Lower lobe of right lung (tissue), 2 donors: ENCODE measurements at places on chromosomes 1 and 21.

- DNase-seq: no peak
These were observed 22.2 kb downstream of the SLC25A33 start for GRCh38 chr1:9561429-9561828.

DNA sequence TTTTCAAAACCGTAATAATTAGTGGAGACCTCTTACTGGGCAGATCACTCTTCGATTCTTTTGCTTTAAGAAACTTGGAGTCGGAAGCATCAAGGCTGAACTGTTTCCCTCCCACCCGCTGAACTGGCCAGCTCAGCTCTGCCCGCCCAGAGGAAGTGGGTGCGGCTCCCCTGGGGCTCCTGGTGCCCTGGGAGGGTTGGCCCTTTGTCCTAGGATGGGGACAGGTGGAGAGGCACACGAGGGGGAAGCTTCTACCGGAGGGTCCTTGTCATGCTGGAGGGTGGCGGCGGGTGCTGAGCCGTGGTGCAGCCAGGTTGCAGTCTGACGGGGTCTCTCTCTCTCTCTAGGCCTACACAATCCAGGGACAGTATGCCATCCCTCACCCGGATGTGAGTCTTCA is 64.3 kb upstream of the COL6A1 start:
- no peak for DNase-seq

- no peak for DNase-seq
These were observed 110.1 kb downstream of the ST3GAL3 start for GRCh38 chr1:43817304-43817939.

DNA sequence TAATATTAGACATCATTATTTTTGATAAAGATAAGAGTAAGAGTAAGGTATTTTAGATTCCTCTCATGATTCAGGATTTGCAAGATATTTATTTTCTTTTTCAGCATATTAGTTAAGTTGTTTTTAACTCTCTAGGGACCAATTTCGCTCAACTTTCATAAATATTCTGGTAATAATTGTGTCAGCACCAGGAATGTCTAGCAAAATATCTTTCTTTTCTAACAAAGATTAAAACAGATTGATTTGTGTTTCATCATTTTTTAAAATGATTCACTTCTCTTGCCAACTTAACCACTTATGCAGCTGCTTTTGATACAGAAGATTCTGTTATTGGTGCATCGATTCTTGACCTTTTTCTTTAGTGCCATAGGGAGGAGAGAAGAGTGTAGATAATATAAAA is 172.8 kb upstream of the PTGFR start:
- no peak for DNase-seq

DNA sequence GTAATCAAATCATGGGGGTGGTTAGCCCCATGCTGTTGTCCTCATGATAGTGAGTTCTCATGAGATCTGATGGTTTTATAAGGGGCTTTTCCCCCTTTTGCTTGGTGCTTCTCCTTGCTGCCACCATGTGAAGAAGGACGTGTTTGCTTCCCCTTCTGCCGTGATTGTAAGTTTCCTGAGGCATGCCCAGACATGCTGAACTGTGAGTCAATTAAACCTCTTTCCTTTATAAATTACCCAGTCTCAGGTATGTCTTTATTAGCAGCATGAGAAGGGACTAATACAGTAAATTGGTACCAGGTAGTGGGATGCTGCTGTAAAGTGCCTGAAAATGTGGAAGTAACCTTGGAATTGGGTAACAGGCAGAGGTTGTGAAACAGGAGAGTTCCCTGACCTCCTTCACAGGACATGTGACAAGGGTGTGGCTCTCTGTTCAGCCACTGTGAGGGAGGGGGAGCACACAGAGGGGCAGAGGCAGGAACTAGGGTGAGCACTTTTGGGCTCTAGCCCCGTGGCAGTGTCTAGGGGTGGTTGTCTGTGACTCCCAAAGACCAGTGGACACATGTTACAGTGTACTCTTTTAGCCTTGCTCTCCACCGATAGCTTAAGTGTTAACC is 105.3 kb downstream of the BACH1 start:
- DNase-seq: peak; percentile 60

GRCh38 chr1:206856674-206857464 is 8.6 kb upstream of the IL20 start:
- DNase-seq: no peak

DNA sequence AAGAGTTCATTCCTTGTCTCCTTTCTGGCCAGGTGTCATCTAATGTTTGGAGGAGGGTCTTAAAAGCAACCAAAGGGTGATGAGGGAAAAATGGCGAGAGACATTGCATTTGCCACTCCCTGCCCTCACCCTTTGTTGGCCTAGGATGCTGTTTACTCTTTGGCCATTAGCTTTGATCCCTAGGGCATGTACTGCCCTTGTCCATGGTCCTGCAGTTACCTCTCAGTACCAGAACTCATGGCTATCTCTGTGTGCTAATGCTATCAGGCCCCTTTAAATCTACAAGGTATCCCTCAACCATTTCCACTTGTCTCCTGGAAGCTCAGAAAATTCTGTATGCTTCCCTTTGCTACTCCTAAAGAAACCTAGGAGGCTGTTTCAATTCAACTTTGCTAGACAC is 424.8 kb upstream of the PLXNA2 start:
- DNase-seq: no peak

GRCh38 chr1:24201941-24202440 is 14.9 kb upstream of the IFNLR1 start:
- peak; percentile 70 for DNase-seq

- DNase-seq: no peak
These were observed 16.1 kb upstream of the ALDH4A1 start for GRCh38 chr1:18918417-18918816.

- no peak for DNase-seq
These were observed 2.5 kb downstream of the ITLN2 start for GRCh38 chr1:160952129-160952510.

DNA sequence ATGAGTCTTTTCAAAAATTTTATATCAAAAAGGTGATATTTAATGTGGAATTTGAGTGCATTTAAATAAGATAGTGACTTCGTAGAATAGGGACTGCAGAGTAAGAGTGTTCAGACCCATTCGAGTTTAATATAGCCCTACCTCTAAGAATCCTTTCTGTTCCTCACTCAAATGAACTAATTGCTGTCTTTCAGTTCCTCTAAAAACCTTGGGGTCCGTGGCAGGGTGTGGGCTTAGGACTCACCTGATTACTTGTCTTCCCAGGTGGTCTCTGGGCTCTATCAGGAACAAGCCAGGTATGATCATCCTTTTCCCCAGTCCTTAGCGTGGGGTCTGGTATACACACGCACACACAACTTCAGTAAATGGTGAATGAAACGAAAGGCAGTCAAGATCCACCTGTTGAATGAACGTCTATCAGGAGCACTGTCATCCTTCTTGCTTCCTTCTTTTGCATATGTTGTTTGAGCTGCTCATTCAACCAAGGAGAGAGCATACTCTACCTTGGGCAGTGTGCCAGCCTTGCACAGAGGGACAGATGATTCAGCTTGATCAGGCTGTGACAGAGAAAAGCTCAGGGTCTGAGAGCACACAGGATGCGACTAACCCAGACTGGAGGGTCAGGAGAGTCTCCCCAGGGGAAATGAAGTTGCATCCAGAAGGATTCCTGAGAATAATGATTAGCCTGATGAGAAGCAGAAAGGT is 1.2 kb upstream of the RNF11 start:
- DNase-seq: peak; percentile 70

GRCh38 chr21:32523463-32523862 is 61.9 kb downstream of the TCP10L start:
- DNase-seq: no peak

- DNase-seq: no peak
These were observed 3.1 kb upstream of the FNDC10 start for GRCh38 chr1:1602968-1603506.

DNA sequence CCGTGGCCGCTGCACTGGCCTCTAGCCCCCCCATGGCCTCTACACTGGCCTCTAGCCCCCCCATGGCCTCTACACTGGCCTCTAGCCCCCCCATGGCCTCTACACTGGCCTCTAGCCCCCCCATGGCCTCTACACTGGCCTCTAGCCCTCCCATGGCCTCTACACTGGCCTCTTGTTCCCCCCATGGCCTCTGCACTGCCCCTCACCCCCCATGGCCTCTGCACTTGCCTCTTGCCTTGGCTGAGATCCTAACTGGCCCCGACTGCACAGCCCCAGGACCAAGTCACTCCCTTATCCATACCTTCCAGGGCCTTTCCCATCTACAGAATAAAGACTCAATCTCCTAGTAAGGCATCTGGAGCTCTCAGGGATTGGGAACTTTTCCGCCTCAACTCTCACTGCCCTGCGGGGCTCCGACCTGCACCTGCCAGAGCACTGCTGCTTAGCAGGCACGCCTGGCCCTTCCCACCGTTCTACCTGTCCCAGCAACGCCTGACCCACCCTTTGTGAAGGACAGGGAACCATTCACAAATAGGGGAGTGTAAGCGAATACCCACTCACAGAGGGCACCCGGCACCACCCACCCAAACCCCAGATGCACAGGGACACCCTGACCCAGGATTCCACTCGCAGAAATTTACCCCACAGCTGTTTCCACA is 38.8 kb downstream of the ACOT7 start:
- no peak for DNase-seq

- DNase-seq: no peak
These were observed 1.1 kb downstream of the COX20 start for GRCh38 chr1:244836584-244836983.

DNA sequence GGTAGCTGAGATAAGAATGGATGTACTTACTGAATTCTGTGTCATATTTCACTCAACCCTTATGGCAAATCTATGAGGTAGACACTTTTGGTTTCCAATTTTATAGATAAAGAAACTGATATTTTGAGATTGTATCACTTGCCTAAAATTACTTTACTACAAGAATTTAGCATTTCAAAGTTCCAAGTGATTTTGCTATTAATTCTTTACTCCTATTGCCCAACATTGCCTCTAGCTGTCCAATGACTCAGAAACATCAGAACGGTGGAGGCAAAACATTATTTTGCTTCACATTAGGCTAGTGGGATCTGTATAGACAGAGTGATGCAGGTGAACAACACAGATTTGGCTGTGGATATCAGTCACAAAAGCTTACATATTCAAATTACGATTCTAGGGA is 747.2 kb upstream of the NEGR1 start:
- no peak for DNase-seq

DNA sequence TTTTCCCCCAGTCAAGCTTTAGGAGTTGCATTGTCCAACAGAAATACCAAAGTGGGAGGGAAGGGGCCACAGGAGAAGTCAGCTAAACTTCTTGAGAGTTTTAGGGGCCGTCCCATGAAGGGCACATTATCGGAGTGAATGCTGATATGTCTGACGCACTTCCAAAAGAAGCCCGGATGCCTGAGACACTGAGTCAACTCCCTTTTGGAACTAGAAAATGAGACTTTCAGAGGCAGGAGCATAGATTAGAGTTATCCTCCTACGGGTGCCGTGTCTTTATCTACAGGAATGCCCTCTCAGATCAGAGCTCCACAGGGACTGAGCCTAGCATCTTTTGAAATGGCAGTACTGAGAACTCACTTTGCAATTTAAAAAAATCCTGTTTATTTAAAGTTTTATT is 13.1 kb downstream of the ACTN2 start:
- no peak for DNase-seq
